ENCODE measurements at places on chromosomes 11 and 22.

DNA sequence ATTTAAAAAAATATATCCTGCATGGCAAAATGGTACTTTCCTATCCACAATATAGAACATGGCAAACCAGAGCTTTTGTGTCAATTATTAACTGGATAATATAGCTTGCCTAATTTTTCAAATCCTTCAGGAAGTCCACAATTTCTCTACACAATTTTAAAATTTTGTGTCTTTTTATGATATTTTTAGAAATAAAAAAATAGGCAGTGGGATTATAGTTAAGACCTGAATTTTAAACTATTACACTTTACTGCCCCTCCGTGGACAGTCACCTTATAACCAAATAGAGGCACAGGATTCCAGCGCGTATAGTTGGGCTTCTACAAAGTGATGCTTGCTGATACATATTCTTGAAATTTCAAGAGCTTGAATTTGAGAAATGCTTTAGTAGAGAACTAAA, 2.1 kb upstream of the DMC1 start:
- peak; percentile 80 for DNase-seq

GRCh38 chr11:45651841-45652749, 13.3 kb downstream of the CHST1 start:
- no peak for DNase-seq

- peak; percentile 20 for DNase-seq
Observed at GRCh38 chr22:32130464-32130863, 28.6 kb downstream of the C22orf42 start.

- DNase-seq, result no peak
Observed at GRCh38 chr11:80702264-80702663, 1261.4 kb upstream of the TENM4 start.

DNA sequence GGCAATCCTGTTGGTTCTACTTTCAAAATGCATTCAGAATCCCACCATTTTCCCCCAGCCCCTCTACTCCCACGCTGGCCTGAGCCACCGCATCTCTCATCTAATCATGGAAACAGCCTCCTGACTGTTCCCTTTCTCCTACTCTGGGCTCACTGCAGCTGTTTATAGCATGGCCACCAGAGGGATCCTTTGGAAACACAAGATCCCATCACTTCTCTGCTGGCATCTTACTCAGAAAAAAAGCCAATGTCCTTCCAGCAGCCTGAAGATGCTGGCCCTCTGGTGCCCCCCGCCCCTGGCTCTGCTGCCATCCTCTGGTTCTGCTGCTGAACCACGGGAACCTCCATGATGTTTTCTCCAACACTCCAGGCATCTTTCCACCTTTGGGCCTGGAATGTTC, 11.1 kb downstream of the MS4A8 start:
- peak; percentile 11 for DNase-seq

DNA sequence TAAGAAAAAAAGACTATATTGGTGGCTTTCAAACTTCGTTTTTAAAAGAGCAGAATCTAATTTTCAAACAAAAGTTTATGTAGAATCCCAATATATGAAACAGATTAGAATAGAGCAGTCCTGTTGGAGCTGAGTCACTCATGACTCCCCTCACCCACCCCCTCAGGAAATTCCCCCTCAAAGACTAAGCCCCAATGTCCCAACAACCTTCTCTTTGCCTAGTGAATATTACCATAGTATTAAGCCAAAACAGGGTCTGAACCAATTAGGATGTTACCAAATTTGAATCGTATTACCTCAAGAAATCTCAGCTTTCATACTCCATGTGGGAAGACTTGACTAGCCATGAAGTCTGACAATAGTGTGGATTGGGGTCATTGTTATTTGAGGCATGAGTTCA, 7.8 kb upstream of the PIWIL4 start:
- DNase-seq, result no peak

- peak; percentile 84 for DNase-seq
Observed at GRCh38 chr11:72238040-72238450, 5.9 kb downstream of the PHOX2A start.

GRCh38 chr11:85946221-85946620, 91.0 kb downstream of the CCDC83 start:
- DNase-seq, result peak; percentile 59

GRCh38 chr11:127939000-127939399, 648.4 kb downstream of the ETS1 start:
- no peak for DNase-seq

DNA sequence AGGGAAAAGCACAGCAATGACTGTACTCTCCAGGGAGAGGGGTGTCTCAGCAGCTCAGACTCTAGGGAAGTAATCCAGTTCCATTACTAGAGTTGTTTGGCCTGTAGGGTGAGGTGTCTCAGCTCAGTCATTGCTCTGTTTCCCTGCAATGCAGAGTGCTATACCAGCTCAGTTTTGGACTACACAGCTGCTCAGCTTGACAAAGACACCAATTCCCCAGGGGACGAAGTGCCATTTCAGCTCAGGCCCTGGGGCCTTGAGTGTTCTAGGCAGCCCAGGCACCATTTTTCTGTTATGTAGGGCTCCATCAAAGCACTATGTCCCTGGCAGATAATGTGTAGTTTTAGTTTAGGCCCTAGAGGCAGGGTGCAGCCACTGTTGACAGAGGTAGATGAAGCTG, 18.2 kb downstream of the CALCB start:
- DNase-seq, result no peak

DNA sequence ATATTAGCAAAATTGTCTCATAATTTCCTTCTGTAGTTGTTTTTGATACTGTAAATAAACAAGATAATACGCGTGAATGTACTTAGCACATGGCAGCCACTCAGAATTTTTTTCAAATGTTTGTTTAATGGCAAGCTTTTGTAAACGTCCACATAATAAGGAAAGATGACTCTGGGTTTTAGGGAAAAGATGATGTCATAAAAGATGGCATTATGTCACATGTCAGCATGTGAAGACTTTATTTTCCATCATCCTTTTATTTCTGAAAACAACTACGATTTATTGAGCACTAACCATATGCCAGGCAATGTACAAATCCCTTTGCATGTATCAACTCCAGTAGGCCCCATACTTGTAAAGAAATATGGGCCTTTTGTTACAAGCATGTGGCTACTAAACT, 139.9 kb downstream of the C11orf91 start:
- no peak for DNase-seq

DNA sequence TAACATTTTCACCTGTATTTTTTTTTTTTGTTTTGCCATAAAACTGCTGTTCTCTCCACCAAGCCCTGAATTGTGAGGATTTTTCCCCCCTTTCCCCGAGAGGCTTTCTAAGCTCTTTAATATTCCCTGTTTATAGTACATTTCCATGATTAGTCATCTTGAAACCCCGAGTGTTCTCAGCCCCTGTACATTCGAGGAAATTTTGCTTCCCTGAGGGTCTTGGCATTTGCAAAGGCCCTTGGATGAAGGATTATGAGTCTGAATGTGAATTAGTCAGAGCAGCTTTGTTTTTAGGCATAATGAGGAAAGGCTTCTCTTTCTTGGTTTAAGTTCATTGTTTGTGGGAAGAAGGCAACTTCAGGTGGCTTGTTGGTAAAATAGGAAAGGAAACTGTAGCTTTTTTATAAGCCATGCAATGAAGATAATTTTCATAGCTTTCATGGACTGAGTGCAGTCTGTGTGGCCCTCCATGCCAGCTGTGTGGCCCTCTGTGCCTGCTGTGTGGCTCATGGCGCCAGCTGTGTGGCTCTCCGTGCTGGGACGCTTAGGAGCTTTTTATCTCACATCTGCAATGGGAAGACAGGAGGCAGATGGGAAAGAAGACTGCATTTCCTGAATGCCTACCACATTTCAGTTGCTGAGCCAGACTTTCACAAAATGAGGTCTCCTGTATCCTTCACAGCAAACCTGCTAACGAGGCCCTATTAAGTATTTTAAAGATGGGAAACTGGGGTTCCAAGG, 129.0 kb downstream of the TEAD1 start:
- peak; percentile 38 for DNase-seq

DNA sequence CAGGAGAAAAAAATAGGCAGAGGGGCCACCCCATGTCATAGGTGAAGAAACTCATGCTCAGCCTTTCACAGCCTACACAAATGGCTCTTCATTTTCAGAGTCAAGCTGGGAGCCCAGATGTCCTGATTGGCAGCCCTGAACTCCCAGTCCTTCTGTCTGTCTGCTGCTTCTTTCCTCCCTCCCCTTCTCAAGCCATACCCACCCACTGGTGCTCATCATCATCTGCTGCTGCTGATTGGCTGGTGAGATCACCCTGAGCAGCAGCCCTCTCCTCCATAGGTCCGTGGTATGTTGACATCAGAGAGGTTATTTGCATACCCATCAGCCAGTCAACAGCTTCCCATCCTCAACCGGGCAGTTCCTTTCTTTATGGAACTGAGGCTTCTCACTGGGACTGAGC, 46.1 kb upstream of the PRDM11 start:
- peak; percentile 35 for DNase-seq

GRCh38 chr22:25485626-25486545, 78.6 kb upstream of the GRK3 start:
- no peak for DNase-seq

DNA sequence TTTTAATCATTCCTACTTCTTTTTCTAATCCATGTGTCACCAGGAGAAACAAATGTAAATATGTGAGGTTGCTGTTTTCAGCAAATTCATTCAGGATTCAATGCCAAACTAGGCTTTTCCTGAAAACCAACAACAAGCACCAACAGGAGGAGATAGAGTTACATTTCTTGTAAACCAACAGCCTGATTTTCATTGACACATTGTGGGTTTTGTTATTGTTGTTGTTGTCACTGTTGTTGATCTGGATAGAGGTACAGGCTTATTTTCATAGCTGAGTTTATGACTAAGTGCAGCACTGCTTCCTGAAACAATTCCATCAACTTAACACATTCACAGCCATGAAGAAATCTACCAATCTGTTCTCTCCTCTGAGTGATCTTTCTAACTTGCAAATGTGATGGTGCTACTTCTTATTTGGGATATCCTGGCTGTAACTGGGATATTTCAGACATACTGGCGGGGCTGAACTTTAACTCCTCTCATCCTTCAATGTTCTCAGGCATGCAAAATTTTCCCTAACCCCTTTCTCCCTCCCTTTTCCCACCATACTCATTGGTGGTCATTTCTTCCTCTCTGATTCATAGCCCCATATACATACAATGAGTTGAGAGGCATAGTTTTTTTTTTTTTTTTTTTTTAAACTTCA, 65.5 kb downstream of the ME3 start:
- DNase-seq, result peak; percentile 53

- no peak for DNase-seq
Observed at GRCh38 chr11:6962141-6962540, 35.9 kb downstream of the ZNF215 start.

DNA sequence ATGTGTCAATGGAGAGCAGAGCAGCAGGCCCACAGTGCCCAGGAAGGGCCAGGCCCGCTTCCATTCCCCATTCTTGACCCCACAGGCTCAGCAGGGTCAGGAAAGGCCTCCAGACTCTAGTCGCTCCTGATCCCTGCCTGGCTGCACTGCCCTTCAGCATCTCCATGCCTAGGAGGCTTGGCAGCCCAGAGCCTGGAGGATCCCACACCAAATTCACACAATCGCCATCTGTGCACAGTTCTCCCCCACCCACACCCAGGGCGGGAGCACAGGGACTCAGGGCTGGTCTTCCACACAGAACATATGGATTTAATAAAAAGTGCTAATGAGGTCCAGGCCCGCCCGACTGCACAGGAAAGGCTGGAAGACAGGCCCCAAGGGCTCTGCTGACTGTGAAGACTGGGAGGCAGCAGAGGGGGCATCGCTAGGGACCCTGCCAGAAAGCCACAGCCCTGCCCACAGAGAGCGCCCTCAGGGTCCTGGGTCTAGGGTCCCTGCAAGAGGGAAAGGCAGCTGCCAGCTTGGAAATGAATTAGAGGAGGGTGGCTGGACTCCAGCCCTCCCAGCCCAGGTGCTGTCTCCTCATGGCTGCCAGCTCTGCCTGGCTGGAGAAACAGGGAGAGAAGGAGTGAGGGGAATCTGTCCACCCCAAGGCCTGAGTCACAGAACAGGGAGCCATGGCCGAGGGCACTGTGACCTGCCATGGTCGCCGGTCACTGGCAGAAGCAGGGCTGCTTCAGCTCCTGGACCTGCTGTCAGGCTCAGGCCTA, 39.7 kb downstream of the DKK3 start:
- DNase-seq, result peak; percentile 82

DNA sequence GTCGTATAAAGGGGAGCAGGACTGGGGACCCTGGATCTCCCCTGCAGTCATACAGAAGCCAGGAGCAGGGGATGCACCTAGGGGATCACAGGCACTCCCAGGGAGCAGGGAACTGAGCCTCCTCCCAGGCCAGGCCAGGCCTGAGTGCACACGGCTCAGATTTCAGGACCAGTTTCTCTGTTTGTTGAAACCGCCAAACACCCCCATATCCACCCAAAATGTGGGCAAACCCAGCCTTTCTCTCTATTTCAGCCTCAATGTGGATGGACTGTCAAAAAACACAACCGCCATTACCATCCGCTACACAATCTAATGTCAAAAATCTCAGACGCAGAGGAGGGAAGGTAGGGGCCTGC, 17.5 kb downstream of the MN1 start:
- peak; percentile 50 for DNase-seq

DNA sequence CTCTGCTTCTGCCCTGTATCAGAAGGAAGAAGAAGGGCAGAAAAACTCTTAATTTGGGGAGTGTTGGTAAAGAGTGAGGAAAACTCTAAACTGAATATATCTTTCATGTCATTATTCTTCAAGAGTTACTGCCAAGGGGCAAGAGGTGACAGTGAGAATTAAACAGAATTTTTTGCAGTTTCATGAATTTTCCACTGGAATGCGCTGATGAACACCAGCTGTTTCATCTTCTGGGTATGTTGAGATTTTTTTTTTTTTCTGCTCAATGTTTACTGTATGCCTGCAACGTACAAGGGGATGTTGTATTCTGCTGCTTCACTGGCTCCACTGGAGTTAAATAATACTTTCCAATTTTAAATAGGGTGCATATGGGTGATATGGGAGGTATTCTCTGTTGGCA, 117.8 kb downstream of the FAM76B start:
- peak; percentile 33 for DNase-seq

DNA sequence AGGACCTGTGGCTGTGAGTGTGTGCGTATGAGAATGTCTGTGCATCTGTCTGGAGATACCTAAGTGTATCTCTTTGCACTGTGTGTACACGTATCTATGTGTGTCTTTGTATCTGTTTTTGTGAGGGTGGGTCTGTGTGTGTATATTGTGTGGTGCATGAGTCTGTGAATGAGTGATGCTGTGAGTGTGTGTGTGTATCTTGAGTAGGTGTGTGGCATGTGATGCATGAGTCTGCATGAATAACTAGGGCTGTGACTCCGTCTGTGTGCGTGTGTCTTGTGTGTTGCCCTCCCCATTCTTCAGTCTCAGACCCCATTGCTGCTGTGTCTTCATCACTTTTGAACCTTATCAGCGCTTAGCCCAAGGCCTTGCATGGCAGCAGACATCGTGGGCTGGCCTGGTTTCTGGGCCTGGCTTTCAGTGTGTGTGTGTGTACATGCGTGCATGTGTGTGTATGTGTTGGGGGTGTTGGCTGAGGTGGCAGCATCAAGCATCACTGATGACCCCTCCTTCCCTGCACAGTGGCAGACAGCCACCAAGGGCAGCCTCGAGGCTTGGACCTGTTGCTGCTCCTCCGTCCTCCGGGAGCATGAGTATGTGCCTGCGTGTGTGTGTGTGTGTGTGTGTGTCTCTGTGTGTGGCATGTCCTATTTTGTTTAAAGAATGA, 1.4 kb downstream of the SGSM1 start:
- DNase-seq, result no peak
